Stimulated activated CD8-positive, alpha-beta memory T cell treated with anti-CD3 and anti-CD28 coated beads, Interleukin-4, amount 100 ng/mL, for 1 hour (primary cell): ENCODE measurements at places on chromosomes 16 and 17.

DNA sequence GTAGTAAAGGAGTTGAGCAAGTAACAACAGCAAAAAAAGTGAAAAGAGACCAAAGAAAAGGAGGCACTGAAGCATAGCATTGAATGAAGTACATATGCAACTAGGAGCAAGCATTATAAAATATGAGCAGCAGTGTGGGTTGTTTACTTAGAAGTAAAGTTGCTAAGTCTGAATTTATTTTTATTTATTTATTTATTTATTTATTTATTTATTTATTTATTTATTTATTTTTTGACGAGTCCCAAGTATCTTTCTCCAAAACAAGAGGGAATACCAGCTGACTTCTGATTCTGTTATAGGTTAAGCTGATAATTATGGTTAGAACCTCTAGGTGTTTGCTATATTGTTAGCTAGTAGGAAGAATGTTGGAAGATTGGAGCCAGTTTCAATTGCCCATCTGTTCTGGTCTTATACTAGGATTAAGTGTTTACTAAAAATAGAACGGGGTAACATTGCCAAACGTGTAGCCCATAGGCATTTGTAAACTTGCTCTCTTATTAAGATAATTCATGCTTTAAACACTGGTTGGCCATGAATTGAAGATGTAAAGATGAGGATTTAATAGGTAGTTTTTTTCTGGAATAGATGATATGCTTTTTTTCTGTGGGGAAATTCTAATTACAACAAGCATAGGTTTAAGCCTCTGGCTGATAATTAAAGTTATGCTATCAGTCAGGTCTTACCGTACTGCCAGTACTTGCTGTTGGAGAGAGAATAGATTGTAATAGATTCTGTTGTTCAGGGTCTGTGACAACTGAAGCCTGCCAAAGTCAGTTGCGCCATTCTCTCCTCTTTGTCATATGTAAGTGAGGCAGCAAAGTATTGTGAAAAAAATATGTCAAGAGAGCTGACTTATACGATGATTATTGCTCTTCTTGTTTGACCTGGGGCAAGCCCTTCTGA lies 66.7 kb downstream of the PPM1E start:
- no peak for DNase-seq

DNA sequence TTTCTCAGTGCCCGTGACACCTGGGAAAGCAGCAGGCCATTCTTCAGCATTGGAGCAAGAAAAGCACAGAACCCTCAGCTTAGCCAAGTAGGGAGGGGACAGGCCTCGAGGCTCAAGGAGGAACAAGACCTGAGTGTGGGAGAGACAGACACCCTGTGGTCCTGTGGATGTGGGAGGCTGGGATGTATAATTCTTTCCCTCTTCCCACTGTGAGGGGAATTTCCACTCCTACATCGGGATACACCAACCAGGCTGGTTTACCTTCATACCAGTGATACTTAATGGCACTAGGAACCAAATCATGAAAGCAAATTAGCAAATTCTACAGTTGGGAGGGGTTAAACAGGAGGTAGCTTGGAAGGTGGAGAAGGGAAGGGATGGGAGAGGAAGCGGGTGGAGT lies 41.7 kb downstream of the LYRM1 start:
- DNase-seq, result no peak

- DNase-seq, result no peak
Observed at GRCh38 chr17:49850772-49851386, 3.0 kb upstream of the TAC4 start.

GRCh38 chr16:87050142-87050541 lies 267.1 kb downstream of the C16orf95 start:
- no peak for DNase-seq

DNA sequence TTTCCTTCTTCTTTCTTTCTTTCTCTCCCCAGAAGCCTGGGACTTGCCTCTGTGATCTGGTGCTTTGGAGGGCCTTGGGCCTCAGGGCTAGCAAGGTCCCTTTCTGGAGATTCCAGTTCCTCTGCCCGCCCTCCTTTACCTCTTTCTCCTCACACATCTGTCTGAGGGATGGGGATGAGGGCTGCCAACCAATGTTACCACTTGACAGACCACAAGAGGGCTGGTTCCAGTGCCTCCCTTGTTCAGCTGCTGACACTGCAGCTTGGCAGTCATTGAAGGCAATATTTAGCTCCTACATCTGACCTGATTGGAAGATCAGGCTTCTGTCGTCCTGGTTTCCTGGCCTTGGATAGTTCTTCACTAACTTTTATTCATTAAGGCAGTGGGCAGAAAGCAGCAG lies 3.6 kb upstream of the ZNF652 start:
- DNase-seq, result no peak

DNA sequence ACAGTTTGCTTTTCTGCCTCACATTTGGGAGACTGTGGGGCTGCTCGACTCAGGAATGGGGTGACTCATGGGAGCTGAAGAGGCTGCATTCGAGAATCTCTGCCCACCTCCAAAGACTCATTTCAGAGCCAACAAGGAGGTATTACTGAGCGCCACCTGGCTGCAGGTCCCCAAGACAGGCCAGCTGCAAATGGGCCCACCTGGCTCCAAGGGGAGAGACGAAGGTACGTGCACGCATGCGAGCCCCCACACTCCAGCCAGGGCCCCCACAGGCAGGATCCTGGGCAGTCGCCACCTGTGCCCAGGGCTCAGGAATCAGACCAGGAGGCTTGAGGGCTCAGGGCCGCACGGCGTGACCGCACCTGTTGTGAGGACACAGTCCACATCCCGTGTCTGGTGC lies 6.0 kb downstream of the HAGHL start:
- no peak for DNase-seq

DNA sequence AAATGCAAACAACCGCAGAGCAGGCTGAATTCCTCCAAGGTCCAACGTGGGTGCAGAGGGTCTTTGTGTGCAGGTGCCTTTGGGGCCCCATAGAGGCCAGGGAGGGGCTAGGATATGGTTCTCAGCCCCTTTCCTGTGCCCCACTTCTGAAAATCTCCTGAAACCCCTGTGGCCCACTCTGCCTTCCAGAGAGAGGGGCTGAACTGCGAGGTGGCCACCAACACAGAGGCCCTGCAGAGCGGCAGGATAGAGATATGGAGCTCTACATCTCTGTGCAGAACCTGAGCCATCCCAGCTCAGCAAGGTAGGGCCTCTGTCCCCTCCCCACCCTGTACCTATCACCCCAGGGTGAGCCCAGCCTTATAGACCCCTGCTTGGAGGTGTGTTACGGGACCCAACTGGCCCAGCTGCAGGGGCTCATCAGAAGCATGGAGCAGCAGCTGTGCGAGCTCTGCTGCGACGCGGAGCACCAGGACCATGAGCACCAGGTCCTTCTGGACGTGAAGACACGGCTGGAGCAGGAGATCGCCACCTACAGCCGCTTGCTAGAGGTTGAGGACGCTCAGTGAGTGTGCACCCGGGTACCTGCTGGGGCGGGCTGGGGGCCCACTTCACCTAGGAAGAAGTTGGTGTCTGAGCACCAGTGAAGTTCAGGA lies 5.5 kb downstream of the USP6 start:
- no peak for DNase-seq

GRCh38 chr17:1197781-1198490 lies 18.2 kb upstream of the ABR start:
- DNase-seq, result peak; percentile 33

DNA sequence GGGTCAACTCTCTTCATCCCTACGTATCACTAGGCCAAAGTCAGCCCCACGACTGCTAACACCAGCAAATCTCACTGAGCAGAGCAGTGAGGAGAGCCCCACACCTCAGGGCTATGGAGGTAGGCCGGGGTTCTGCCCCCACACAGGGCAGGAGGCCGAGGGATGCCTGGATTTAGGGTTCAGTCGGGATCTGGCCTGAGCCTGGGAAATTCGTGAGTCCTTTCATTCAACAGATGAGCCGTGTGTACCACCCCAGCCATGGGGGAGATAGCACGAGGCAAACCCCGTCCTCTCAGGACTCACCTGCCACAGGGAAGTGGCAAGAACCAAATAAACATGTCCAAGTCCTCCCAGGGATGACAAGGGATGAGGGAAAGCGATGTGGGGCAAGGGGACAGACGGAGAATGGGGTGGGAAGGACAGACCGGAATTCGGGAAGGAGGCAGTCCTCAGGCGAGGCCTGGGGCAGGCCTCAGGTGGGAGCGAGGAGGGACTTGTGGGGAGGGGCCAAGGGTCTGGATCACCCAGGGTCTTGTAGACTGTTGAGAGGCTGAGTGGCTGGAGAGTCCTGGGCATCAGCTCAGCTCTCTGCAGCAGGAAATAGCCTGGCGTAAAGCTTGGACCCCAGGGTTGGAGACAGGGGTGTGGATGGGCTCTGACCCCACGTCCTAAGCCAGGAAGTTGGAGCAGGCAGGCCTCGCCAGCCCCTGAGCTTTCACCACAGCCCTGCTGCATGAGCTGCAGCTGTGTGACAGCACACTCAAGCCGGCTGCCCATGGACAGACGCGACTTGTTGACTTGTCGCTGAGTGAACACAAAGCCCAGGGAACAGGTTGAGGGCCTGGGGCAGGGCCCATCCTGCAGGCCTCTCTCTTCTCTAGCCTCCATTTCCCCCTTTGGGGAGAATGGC lies 7.9 kb upstream of the FAM83G start:
- DNase-seq, result no peak

DNA sequence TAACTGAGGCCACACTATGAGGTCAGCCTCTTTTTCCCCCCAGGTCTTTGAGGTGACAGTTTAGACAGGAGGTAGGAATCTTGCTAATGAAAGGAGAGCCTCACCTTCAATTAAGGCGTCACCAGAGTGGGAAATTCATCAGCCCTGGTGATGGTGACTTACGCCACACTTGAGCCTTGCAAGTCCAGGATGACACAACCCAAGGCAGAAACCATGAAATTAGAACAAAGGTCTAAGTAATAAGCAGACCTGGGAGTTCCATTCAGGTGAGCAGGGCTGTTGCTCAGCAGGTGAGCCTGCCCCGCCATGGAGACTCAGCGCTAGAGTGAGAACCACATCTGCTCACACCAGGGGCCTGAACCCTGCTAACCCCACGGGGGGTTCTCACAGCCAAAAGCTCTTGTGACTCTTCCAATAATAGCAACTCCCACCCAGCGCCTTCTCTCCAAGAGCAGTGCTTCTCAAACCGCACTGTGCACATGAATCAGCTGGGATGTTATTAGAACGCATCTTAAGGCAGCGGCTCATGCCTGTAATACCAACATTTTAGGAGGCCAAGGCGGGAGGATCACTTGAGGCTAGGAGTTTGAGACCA lies 28.7 kb upstream of the KIFC3 start:
- DNase-seq, result no peak

DNA sequence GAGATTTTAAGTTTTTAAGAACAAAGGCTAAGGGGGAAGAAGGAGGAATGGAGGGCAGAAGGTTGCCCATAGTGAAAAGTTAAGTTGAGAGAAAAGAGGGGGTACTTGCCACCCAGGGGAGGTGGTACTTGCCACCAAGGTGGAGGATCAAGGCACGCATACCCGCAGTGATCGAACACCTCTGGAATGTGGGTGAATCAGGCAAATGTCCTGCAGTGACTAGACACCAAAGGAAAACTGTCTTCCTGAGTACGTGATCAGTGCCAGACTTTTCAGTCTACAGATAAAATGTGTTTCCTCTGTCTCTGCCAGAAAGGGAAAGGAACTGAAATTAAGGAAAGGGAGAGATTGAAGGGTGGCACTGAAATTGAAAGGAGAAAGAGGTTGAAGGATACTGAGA lies 2285.3 kb downstream of the TP53TG3F start:
- DNase-seq, result no peak

GRCh38 chr17:50832864-50833381 lies 2.5 kb upstream of the WFIKKN2 start:
- DNase-seq, result no peak

- no peak for DNase-seq
Observed at GRCh38 chr16:51409001-51409675, 258.1 kb upstream of the SALL1 start.

DNA sequence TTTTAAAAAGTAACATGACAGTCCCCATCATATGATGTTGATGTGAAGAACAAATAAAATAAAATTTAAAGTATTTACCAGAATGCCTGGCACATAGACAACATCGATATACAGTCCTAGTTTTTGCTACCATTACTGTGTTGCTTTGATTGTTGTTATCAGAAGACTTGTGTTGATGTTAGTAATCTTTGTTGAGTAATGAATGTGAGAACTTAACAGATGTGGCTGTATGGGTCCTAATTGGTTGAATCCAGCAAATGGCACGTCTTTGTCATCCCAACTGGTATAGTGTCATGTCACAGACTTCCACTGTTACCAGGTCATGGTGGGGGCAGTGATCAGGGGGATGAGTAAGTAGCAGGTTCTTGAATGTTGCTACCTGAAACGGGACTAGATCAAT lies 1151.4 kb upstream of the CDH8 start:
- DNase-seq, result no peak

DNA sequence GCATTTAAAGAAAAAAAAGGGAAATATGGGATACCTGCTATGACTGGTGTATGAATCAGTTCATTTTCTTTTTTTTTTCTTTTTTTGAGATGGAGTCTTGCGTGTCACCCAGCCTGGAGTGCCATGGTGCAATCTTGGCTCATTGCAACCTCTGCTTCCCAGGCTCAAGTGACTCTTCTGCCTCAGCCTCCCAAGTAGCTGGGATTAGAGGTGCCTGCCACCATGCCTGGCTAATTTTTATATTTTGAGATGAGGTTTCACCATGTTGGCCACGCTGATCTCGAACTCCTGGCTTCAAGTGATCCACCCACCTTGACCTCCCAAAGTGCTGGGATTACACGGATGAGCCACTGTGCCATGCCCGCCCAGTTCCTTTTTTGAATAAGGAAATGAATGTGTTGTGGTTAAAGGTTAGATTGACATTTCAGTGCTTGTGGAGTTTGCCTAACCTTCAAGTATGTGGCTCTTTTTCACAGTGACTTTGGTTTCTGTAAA lies 7.7 kb downstream of the HAPSTR1 start:
- DNase-seq, result no peak

DNA sequence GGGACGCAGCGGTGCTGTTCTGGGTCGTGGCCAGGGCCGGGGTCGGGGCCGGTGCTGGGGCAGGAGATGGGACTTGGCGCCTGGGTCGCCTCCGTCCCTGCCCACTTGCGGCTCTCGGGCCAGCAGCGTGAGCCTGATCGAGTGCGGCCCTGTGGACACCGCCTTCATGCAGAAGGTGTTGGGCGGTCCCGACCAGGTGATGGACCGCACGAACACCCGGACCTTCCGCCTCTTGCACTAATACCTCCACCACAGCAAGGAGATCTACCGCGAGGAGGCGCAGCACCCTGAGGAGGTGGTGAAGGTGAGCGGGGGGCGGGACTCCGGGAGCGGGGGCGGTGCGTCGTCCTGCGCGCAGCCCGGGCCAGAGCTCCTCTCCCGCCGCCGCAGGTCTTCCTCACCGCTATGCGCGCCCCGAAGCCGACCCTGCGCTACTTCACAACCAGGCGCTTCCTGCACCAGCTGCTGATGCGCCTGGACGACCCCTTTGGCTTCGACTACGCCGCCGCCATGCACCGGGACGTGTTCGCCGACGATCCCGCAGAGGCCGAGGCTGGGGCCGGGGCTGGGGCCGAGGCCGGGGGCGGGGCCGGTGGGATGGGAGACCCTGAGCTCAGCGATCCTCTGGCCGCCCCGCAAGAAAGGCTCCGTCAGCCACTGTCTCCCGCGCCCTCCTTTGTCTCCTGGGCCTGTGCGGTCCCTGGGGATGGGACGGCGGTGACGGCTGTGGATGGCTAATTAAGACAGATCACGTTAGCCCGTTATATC lies 4.5 kb upstream of the HSD17B1 start:
- peak; percentile 50 for DNase-seq

DNA sequence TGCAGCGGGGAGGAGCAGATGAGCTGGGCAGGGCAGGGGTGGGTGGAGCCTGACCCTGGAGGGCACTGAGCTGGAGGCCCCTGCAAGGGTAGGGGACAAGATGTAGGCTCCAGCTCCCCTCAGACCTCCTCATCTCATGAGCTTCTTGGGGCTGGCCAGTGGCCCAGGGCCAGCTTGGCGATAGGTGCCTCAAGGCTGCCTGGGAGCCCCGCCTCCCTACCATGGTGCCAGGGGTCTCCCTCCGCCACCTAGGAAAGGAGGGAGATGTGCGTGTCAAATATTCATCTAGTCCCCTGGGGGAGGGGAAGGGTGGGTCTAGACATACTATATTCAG lies 3.9 kb downstream of the HIRIP3 start:
- DNase-seq, result no peak
